GF-D8 (cell line): ENCODE measurements at places on chromosomes 1 and 21.

DNA sequence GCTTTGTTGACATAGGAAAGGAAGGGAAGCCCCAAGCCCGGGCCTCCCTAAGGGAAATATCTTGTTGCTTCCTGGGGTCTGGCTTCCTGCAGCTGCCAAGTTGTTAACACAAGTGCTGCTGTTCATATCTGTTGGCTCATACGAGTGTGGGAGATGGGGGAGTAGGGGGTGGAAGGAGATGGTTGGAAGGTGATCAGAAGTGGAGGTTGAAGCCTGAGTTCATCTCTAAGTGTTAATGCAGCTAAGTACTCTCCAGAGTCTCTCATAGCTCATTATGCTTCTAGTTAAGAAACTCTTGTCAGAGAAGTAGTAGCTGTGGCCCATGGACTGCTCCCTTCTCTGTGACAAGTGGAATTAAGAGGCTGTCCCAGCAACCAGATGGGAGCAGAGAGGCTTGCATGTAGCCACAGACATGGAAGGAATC lies 319.2 kb upstream of the SPAG17 start:
- no peak for DNase-seq

GRCh38 chr1:226601456-226601855 lies 52.9 kb downstream of the STUM start:
- DNase-seq: no peak

DNA sequence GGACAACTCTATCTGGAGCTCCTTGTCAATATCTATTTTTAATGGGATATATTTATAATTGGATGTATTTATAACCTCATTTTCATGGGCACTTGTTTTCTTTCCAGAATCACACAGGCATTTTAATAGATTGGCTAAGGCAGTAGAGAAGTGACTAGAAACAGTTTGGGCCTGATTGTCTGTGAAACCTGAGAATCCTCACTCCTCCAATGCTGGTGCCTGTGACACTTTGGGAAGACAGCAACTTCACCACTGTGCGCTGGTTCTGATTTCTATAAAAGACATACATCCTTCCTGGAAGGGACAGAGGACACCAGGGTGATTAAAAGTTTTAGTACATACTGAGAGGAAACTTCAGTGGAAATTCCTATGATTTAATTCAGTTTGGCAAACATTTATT lies 39.6 kb upstream of the RXRG start:
- no peak for DNase-seq

DNA sequence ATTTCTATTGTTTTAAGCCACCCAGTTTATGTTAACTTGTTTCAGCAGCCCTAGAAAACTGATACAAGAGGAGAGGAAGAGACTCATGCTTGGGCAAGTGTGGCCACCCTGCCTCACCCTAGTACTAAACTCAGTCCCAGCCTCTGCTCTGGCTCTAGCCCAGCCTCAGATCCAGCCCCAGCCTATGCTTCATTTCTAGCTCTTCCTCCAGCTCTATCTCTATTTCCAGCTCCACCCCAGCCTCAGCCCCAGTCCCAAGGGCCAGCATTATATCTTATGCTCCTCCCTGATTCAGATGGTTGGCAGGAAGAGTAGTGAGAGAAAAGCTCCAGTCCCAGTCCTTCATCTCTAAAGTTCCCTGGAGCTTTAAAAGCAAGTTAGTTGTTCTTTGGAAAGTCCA lies 535.5 kb downstream of the PTPRC start:
- no peak for DNase-seq

- DNase-seq: no peak
Observed at GRCh38 chr1:223246476-223247112, 103.5 kb upstream of the TLR5 start.

- DNase-seq: peak; percentile 20
Observed at GRCh38 chr1:235275223-235275622, 52.8 kb downstream of the ARID4B start.

DNA sequence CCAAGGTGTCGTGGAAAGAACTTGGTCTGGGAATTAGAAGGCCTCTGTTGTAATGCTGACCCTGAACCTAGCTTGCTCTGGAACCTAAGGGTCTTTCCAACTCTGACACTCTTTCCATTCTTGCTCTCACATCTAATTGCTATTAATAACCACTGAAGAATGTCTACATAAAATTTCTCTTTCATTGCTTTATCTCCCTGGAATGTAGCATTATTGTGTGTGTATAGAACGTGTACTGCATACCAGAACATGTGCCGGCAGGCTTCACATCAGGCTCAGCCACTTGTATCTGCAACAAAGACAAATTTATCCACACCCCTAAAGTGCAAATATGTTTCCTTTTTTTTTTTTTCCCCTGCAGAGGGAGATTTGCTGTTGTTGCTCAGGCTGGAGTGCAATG lies 13.9 kb upstream of the LAX1 start:
- DNase-seq: no peak

GRCh38 chr1:90558126-90558525 lies 159.0 kb downstream of the BARHL2 start:
- no peak for DNase-seq

- no peak for DNase-seq
Observed at GRCh38 chr1:16348414-16349182, 3.7 kb downstream of the FBXO42 start.

DNA sequence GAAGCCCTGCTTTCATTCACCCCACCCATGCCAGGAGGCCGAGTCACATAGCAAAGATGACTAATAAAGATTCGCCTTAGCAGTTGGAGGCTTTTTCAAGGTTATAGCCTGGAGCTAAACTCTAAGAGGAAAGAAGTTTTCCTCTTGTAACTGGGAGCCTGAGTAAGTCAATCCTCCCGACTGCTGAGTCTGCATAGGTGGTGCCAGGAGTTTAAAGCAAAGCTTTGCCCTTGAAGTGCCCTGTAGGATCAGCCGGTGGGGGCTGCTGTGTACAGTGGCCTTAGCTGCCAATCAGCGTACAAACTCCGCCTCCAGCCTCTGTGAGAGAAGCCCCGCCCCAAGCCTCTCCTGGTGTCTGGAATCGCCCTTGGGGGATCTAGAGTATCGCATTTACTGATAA lies 147.5 kb upstream of the SPATA6 start:
- no peak for DNase-seq

DNA sequence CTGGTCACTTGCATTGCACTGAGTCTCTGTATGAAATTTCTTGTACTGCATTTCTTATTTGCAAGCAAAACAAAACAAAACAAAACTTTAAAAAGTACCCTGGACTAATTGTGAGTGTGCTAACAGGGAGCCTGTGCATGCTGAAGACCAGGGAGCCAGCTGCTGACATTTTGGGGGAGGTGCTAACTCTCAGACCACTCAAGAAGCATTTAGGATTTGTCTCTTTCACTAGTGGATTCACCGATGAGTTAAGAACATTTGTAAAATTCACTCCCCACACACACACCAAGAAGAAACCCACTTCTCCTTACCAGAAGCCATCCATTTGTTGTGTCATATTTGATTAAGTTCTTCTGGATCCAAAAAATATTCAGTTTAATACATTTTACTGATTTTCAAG lies 95.7 kb upstream of the C1orf105 start:
- no peak for DNase-seq

DNA sequence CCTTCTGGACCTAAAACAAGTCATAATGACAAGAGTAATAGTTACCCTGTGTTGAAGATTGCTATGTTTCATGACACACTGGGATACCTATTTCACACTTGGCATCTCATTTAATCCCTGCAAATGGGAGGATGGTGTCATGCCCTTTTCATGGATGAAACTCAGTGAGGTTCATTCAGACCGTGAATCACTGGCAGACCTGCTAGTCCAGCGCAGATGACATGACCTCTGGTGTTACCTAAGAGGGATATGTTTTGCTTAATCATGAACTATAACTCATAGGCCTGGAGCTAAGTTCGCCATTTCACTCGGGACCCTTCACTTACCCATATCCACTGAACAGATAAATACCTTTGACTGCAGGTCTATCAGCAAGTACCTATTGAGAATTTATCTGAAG lies 286.6 kb upstream of the FMN2 start:
- DNase-seq: no peak

DNA sequence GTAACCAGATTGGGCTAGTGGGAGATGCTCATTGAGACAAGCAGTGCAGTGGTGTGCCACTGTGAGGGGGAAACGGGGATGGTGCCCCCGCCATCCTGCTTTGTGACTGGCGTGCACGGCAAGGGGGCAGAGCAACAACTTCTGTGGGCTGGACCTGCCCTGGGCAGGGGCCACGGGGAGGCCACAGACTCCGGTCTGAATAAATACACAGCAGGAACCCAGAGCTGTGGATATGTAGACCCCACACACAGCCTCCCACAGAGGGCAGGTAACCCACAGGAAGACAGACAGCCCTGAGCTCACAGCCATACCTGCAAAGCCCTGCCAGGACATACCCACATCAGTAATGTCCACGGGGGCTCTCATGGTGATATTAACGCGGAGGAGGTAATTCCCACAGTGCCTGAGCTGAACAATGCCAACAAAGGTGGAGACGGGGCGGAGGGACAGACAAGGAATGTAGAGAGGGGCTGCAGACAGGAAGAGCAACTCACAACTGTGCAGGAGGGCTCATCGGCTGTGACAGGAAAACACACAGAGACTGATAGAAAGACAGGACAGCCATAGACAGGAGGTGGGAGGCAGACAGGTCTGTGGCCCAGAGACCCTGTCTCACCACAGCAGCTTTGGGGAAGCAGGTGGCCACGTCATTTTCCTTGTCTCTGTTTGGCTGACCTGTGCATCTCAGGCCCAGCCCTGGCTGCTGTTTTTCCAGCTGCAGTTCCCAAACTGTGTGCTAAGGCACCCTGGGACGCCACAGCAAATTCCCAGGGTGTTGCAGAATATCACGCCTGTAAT lies 4.9 kb upstream of the WNT3A start:
- DNase-seq: no peak

DNA sequence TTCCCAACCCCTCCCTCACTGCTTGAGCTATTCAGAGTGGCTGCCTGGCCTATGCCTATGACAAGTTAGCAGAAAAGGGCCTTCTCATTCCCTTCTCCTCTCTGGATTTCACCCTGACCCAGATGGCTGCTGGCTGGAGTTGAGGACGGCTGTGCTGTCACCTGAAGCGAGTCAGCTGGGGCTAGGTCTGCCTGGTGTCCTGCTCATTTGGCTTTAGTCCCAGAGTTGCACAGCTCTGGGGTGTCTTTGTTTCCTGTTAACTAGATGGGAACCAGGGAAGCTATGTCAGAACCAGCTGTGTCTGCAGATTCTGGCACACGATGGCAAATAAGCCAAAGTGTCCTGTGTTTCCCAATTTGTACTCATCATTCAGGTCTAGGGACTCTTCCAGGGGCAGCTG lies 52.9 kb downstream of the CNIH3 start:
- DNase-seq: no peak

GRCh38 chr1:243902100-243902499 lies 52.1 kb upstream of the AKT3 start:
- DNase-seq: no peak

GRCh38 chr1:238061967-238062613 lies 171.4 kb upstream of the ZP4 start:
- no peak for DNase-seq

DNA sequence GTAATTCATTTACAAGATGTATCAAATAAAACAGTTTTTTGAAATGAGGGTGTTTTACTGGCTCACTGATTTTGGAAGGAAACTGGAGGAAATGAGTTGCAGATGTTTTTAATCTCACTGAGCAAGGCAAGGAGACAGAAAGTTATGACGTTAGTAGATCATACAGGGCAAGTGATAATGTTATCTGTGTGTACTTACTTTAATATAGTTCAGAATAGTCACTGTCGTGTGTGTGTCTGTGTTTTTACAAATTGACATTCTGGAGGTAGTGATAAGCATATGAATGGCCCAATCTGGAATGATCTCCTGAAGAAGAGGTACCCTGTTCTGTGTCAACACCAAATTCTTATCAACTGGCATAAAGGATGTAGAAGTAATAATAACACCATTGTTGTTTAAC lies 1.9 kb upstream of the GBP4 start:
- no peak for DNase-seq

DNA sequence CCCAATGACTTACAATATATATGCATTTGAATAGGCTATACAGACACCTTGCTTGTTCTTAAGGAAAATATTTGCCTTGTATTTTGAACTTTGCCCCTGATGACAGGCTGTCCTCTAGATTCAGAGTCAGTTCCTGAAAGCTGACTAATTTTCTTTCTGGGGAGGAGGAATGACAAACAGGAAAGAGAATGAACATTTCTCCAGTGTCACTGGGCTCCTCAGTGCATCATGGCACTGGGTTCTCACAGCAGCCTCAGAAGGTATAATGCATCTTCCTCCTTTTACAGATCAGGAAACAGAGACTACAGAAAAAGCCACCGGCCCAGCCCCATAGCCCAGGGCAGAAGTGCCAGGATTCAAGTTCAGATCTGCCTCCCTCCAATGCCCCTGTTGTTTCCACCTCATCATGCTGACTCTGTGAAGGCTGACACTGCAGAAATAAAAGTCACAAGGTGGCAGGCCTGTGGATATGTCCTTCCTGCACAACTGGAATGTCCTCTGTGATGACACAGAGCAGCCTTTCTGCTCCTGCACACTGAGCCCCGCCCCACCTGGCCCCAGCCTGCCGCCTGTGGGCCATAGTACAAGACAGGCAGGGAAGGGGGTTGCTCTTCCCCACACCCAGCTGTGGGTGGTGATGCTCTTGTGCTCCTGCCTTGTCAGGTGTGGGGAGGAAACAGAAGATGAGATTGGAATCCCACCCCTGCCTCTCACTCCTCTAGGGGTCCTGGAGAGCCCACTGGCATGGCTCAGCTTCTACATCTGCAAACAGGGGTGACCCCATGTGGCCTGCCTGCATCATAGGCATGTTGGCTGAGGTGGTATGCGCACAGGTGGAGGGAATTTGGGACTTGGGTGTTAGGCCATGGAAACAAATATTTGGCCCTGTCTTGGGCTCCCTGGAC lies 6.4 kb downstream of the TTC22 start:
- no peak for DNase-seq

DNA sequence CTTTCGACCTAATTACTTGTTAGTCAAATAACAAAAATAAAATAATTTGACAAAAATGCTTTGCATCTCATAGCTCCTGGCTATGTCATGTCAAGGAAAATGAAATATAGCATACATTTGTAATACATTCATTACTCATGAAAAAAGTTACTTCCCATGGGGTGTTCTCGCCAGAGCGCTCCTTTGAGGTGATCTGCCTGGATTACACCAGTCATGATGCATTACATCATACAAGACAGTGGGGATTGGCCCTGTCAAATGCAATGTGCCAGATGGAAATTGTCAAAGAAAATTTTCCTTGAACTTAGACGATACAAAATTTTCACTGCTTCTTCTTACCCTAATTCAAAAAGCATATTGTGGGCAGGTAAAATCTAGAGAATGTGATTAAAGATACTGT lies 215.6 kb upstream of the B3GALT2 start:
- DNase-seq: no peak

- no peak for DNase-seq
Observed at GRCh38 chr21:7917729-7918128, 2603.7 kb upstream of the TPTE start.

- no peak for DNase-seq
Observed at GRCh38 chr1:151435174-151435573, 24.1 kb downstream of the POGZ start.

GRCh38 chr1:14115976-14116375 lies 416.0 kb downstream of the PRDM2 start:
- no peak for DNase-seq

GRCh38 chr21:37551331-37551992 lies 184.9 kb downstream of the DYRK1A start:
- DNase-seq: no peak
